Activated naive CD8-positive, alpha-beta T cell treated with anti-CD3 and anti-CD28 coated beads, Interleukin-2, amount 10 ng/mL, durations not matched to agents 7 days and 5 days (primary cell): ENCODE measurements at places on chromosomes 5 and 9. TPM values are rescaled to one million over a fixed set of nuclear protein-coding genes. Genes with fewer than 3 reads are reported as not detected.

OR2V2 gene
- not detected for total RNA-seq

ADRA1B gene
- not detected for total RNA-seq

AFAP1L1 gene
- total RNA-seq = 0.17 TPM

SHLD3 gene
- 4.4 TPM for total RNA-seq

GADD45G gene
- 10.1 TPM for total RNA-seq

ARID3C gene
- total RNA-seq = not detected

BRINP1 gene
- total RNA-seq = not detected

LVRN gene
- total RNA-seq = not detected

CORO2A gene
- total RNA-seq = 11.7 TPM

ZNF483 gene
- total RNA-seq = 7.8 TPM

CNTNAP3B gene
- total RNA-seq = not detected

RC3H2 gene
- 52.6 TPM for total RNA-seq

ALDOB gene
- total RNA-seq = not detected

ACOT12 gene
- total RNA-seq = not detected

TRIM36 gene
- 0.17 TPM for total RNA-seq

LMNB1 gene
- 229 TPM for total RNA-seq

ENG gene
- total RNA-seq = 20.1 TPM

DOK3 gene
- 3.7 TPM for total RNA-seq

GABRB2 gene
- not detected for total RNA-seq

ADGRD2 gene
- not detected for total RNA-seq

ICE1 gene
- total RNA-seq = 34.5 TPM

S100Z gene
- total RNA-seq = 1.9 TPM

SECISBP2 gene
- 56.4 TPM for total RNA-seq

BTNL8 gene
- not detected for total RNA-seq

PDE6A gene
- total RNA-seq = not detected

PPP2R2B gene
- total RNA-seq = 8.7 TPM

DIAPH1 gene
- total RNA-seq = 256 TPM

QSOX2 gene
- total RNA-seq = 12.8 TPM

F2RL1 gene
- 2.7 TPM for total RNA-seq

HTR4 gene
- not detected for total RNA-seq

CARTPT gene
- total RNA-seq = not detected

OBP2B gene
- not detected for total RNA-seq

OCLN gene
- 2.6 TPM for total RNA-seq

KIAA0825 gene
- 2.2 TPM for total RNA-seq

EMB gene
- 203 TPM for total RNA-seq

NSMF gene
- total RNA-seq = 54.3 TPM

CMYA5 gene
- 0.22 TPM for total RNA-seq

CD74 gene
- 341 TPM for total RNA-seq

ABLIM3 gene
- total RNA-seq = not detected

DMGDH gene
- not detected for total RNA-seq

NXNL2 gene
- total RNA-seq = not detected

S1PR3 gene
- 0.06 TPM for total RNA-seq

OTULINL gene
- 68.4 TPM for total RNA-seq

ANKRD18B gene
- not detected for total RNA-seq

NAIF1 gene
- 11.8 TPM for total RNA-seq

CCL21 gene
- not detected for total RNA-seq

IL13 gene
- 0.37 TPM for total RNA-seq

AK8 gene
- total RNA-seq = not detected

IRX2 gene
- total RNA-seq = not detected

FOXD4 gene
- 0.22 TPM for total RNA-seq

GNA14 gene
- total RNA-seq = not detected

TAF1L gene
- 0.08 TPM for total RNA-seq

OLFM1 gene
- total RNA-seq = not detected

MACIR gene
- 5.4 TPM for total RNA-seq

PTPA gene
- total RNA-seq = 91.0 TPM

IL3 gene
- total RNA-seq = not detected

PHF19 gene
- total RNA-seq = 248 TPM

FAM163B gene
- total RNA-seq = not detected

CD274 gene
- 6.8 TPM for total RNA-seq
